Pancreas (tissue), 10 donors: ENCODE measurements at places on chromosomes 13 and 19. TPM values are rescaled to one million over a fixed set of nuclear protein-coding genes. Genes with fewer than 3 reads are reported as not detected.

Gene VSIG10L
- 0.99 TPM for polyA plus RNA-seq

Gene CELF5
- 0.30 TPM for polyA plus RNA-seq

Gene MEF2B
- polyA plus RNA-seq = 2.8 TPM

Gene SHANK1
- polyA plus RNA-seq = 0.12 TPM

Gene FXYD3
- 33.9 TPM for polyA plus RNA-seq

Gene CFD
- 27.8 TPM for polyA plus RNA-seq

Gene OVOL3
- polyA plus RNA-seq = not detected

Gene RNF225
- not detected for polyA plus RNA-seq

Gene CEACAM16
- polyA plus RNA-seq = 0.57 TPM

Gene RHPN2
- polyA plus RNA-seq = 11.4 TPM

Gene PALM3
- 155 TPM for polyA plus RNA-seq

Gene NBEA
- polyA plus RNA-seq = 2.4 TPM

Gene TEX101
- polyA plus RNA-seq = not detected

Gene ZNF726
- 0.87 TPM for polyA plus RNA-seq

Gene PSG6
- not detected for polyA plus RNA-seq

Gene JUND
- 128 TPM for polyA plus RNA-seq

Gene FLT3
- polyA plus RNA-seq = 2.3 TPM

Gene ZNF556
- not detected for polyA plus RNA-seq

Gene PPP1R12C
- 174 TPM for polyA plus RNA-seq

Gene ZNF534
- polyA plus RNA-seq = not detected

Gene TDRD12
- polyA plus RNA-seq = 0.11 TPM

Gene NLRP7
- not detected for polyA plus RNA-seq

Gene THSD8
- 1.3 TPM for polyA plus RNA-seq

Gene PSG4
- 0.12 TPM for polyA plus RNA-seq

Gene CEBPA
- polyA plus RNA-seq = 7.7 TPM
